Activated CD4-positive, alpha-beta T cell treated with anti-CD3 and anti-CD28 coated beads for 36 hours (primary cell): ENCODE measurements at places on chromosomes 1 and 21.

DNA sequence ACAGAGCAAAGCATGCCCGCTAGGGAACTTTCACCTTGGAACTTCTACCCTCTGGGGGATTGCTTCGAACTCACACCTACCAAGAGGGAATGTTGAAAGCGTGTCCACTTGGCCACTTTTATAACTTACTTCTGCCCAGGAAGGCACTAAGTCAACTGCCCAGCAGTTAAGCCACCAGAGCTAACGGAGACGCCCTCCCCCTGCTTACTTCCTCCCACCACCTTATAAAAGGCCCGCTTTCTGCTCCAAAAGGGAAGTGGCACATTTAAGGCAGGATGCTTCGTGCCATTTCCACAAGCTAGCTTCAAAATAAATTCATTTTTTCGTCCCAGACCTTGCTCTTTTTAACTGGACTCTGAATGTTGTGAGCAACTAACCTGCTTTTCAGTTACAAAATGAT lies 3.2 kb upstream of the AK2 start:
- DNase-seq = no peak

DNA sequence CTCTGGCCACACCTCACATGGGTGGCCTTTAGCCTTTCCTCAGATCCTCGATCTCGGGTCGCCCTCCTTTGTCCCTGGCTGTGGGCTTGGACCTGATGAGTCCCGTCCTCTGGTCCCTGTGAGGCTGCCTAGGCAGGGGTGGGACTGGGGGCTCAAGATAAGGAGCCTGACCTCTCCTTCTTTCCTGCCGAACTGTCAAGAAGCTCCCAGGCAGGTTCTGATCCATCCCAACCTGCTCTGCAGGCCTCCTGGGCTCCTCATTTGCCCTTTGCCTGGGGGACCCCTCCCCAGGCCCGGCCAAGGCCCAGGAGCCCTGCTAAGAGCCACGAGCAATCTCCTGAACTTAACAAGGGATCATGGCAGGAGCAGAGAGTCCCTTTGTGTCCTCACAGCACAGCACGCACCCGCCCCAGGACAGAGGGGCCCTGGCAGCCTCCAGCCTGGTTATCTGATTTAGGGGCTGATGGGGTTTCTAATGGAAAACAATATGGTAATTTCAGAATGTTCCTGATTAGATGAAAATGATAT lies 82.4 kb upstream of the POU3F1 start:
- no peak for DNase-seq

DNA sequence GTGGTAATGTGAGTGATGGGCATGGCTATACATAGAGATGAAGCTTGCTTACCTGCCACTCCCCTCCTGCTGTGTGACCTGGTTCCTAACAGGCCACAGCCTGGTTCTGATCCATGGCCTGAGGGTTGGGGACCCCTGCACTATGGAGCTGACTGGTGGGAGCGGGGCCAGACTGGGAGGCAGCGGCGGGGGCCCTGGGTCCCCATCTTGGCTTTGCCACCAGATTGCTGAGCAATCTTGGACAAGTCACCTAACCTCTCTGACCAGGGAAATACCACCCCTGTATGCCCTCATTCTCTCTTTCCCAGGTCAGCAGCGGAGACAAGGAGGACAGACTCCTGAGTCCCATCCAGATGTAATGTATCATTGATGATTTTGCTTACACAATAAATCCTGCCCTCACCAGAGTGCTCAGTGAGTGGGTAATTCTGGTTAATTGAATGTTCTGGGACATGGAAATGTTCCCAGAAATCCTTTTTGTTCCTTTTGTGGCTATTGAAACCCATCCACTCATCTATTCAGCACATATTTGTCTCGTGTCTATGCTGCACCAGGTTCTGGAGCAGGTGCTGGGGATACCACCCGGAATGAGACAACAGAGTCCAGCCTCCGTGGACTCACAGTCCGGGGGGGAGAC lies 4.1 kb upstream of the ARHGEF10L start:
- DNase-seq = no peak

DNA sequence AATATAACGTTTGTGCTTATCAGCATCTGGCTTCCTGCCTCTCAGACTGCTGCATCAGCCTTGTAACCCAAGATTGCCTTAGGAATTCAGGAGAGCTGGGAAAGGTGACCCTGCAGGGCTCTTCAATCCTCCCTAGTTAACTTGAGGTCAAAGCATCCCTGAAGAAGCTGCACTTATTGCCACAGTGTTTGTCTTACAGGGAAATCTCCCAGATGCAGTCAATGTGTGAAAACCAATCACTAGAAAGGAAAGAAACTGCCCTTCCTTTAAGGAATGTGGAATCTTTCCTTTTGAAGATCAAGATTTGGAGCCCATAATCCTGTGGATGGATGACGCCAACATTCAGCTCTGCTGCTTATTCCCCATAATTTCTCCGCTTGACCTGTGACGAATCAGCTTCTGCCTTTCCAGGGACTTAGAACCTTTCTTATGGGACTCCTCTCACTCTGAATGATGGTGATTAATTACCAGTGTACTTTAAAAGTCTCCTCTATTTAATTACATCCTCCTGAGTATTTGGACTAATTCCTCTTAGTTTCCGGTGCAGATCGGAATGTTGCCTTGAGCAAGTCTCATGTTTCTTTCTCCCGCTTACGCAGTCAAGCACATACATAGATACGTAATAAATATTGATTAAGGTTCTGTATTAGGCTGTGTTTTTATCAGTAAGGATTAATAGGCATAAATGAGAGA lies 14.4 kb downstream of the ADAMTS5 start:
- DNase-seq = no peak

- DNase-seq = peak; percentile 59
Observed at GRCh38 chr1:180229483-180230415, at the start of gene LHX4. Gene LHX4, plus strand, starts transcription at chr1:180230264. Its CDS starts 266 bp downstream, at chr1:180230530.

- no peak for DNase-seq
Observed at GRCh38 chr1:14610761-14611160, 12.3 kb downstream of the KAZN start.

GRCh38 chr1:12345350-12346217 lies 115.8 kb downstream of the VPS13D start:
- DNase-seq = peak; percentile 36

DNA sequence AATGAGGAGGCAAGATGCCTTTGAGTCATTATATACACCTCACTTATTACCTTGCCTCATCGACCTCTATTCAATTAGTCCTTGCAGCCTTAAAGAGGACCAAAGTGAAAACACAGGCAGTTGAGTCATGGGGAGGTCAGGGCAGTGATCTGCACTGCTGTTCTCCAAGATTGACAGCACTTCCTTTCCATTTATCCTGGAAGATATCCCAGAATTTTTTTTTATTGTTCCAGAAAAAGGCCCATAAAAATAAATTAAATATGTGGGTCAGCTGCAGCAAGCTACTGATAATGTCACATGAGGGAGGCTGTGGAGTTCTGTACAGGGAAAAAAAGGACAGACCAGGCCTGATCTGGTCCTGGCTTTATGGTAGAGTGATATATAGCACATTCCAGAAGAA lies 33.2 kb upstream of the CDC42BPA start:
- DNase-seq = no peak

GRCh38 chr1:229015806-229016205 lies 255.1 kb upstream of the RAB4A start:
- DNase-seq = no peak

- no peak for DNase-seq
Observed at GRCh38 chr1:176628775-176629174, 165.8 kb downstream of the PAPPA2 start.

DNA sequence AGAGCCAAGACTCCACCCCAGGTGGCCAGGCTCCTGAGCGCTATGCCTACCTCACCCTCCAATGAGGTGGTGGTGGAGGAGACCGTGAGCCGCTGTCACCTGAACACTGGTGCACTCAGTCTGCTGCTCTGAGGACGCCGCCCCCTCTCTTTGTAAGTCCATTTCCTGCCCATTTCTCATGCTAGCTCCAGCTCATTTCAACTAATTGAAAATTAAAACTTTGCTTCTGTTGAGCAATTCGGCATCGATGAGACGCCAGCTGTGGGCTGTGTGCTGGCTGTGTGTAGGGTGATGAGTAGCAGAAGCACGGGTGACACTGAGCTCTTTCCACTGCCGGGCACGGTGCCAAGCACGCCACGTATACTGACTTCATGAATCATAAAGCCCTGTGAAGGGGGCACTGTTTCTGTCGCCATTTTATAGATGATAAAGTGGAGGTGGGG lies 11.2 kb downstream of the TNFRSF1B start:
- peak; percentile 97 for DNase-seq

- DNase-seq = no peak
Observed at GRCh38 chr1:176101951-176102642, 105.0 kb downstream of the COP1 start.

DNA sequence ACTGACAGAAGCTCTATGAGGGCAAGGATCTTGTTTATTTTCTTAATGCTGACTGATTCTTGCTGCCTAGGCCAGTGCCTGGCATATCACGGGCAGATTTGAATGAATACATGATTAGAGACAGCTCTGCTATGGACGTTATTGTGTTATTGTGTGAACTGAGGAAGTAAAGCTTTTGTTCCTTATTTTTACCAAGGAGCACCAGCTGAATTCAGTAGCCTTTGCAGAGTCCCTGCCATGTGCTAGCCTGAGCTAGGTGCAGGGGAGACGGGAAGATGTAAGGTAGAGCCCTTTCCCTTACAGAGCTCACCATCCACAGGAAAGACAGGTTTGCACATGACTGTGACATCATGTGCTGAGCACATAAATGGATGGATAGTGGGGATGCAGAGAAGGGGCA lies 36.0 kb upstream of the SCMH1 start:
- no peak for DNase-seq

GRCh38 chr1:34129630-34130029 lies 35.4 kb downstream of the CSMD2 start:
- DNase-seq = no peak

GRCh38 chr1:53585565-53585964 lies 126.4 kb downstream of the DMRTB1 start:
- no peak for DNase-seq

DNA sequence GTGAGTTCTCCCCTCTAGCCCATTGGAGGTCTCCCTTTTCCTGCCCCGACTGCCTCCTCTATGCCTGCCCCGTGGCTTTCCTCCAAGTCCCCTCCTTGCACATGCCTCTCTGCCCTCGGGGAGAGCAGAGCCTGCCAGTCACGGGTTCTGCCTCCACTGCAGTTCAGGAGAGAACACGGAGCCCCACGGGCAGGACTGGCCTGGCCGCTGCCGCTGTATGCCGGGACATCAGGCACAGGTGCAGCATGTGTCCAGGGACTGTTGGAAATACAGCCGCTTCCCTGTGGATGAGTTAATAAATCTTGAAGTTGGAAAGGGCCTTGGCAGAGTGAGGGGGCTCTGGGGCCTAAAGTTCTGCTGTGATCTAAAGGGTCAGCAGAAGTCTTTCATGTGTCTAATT lies 676.6 kb downstream of the MATN1 start:
- no peak for DNase-seq

- DNase-seq = peak; percentile 76
Observed at GRCh38 chr1:230306169-230306568, 120.0 kb downstream of the PGBD5 start.

DNA sequence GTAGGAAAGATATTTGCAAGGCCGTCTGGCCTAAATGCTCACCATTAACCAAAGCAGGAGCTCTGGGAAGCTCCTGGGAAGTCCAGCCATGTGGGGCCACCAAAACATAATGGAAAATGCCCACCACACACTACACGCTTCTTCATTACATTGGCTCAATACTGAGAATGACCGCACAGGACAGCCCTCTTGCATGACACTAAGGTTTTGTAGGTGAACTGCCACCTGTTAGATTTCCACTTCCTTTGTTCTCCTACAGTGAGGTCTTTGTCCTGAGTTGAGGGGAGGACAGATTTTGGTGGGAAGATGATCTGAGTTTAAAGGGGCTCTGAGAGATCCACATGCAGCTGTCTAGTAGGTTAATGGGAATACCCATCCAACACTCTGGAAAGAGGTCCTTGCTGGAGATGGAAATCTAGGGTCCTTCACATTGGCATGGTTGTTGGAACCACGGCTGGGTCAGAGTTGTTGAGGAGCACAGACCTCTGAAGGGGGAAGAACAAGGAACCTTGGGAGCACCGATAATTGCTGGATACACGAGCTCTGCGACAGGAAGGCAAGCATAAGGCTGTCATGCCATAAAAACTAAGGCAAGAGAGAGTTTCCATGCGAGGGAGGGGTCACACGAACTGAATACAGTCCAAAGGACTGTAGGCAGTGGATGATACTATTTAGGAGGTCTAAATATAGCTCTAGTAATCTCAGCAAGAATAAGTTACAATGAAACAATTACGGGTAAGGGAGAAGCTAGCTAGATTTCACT lies 105.5 kb upstream of the IRF2BP2 start:
- no peak for DNase-seq

DNA sequence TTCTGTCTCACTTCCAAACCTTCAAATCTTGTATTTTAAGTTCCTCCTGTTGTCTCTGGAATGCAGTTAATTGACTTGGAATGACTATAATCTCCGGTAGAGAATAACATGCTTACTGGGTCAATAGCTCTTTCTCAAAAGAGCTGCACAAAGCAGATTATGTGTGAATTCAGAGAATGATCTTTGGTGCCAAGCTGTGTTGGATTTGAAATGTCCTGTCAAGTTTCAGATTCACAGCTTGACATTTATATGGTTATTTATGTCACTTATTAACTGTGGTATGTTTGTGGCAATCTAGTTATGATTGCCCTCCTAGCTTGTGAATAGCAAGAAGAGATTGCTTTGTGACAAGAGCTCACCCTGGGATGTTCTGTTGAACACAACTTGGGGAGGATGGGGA lies 128.3 kb upstream of the KCNE2 start:
- DNase-seq = no peak

DNA sequence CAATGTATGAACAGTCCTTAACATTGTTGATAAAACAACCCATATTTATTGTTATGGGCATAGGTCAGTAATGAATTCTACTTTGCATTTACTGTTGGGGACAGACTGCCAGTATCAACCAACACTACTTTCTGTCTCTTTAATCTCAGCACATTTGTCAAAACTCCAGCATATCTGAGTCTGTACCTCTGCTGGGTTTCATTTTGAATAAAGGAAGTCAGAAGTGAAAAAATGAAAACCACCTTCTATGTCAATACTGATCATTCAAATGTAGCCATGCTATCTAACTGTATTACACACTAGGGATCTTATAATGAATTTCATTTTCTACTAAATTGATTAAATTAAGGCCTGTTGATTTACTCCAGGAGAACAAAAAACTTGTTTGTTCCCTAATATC lies 24.2 kb upstream of the CXADR start:
- no peak for DNase-seq

- DNase-seq = no peak
Observed at GRCh38 chr1:62508187-62508758, 71.4 kb downstream of the USP1 start.

GRCh38 chr1:243323491-243323890 lies 67.7 kb downstream of the SDCCAG8 start:
- DNase-seq = no peak
